Testis (tissue), 5 donors: ENCODE measurements at places on chromosomes 16 and 17. TPM values are rescaled to one million over a fixed set of nuclear protein-coding genes. Genes with fewer than 3 reads are reported as not detected.

DNA sequence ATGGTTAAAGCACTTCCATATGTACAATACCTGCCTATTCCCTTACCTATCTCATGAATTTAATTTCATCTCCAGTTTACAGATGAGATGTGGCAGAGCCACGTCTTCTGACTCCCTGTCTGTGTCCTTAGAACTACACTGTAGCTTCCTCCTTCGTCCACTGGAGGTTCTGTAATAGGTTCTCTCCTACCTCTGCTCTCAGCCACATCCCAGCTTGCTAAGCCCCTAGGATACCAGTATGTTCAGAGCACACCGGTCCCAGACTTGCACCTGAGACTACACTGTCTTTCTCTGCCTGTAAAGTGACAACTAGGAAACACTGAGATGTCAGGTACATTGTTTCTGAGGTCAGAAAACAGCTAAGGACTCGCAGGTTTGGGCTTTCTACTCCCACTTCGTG, 3.8 kb upstream of the RASL10B start:
- no peak for DNase-seq

DNA sequence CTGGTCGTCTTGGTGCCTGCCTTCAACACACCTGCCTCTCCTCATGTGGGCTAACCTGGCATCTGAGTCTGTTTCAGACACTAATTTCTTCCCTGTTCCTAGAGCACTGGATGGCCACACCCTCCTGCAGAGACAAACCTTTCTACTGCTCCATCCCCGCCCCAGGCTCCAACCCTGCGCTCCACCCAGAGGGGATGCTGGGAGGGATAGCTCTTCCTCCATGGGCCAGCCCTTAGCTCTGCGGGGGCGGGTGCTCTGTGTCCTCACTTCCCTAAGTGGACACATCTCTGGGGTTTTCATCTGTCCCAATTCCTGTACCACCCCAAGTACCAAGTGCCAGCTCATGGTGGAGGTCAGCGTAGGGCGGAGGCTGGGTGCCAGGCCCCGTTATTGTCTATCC, 11.0 kb upstream of the CRISPLD2 start:
- no peak for DNase-seq

DNA sequence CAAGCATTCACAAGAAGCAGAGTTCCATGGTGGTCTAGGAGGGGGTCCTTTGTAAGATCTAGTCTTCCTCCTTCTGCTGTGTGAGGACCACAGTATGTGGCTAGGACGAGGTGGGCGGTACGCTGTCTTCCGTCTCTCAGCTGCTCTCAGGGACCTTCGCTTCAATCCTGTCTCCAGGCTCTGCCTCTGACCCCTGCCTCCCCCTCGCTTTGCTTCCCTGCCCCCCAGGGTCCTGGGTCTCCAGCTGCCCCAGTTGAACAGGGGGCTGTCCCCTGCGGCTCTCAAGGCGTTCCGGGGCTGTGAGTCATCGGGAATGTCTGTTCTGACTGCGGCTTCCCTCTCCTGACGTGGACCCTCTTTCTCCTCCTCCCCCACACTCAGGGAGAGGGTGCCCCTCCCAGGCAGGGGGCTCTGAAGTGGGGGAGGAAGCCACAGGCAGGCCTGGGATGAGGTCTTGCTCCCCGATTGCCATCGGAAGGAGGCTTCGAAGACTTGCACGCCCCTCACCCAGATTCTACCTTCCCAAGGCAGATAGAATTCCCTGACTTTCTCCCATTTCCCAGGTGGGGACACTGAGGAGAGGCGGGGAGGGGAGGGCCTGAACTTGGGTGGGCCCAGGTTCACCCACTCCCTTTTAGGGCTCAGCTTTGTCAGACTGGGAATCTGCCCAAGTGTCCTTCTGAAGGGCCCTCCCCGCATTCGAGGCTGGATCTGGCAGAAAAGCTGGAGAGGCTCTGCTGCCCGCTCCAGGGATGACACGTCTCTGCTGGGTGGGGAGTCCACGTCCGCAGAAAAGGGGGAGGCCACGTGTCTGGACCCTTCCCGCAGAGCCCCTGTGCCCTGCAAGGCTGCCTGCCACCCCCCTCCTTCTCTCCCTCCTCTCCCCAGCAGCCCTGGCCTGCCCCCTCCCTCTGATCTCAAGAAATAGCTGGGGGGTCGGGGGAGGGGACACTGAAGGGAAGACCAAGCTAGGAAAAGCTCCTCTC, 9.1 kb upstream of the COL1A1 start:
- peak; percentile 67 for DNase-seq

DNA sequence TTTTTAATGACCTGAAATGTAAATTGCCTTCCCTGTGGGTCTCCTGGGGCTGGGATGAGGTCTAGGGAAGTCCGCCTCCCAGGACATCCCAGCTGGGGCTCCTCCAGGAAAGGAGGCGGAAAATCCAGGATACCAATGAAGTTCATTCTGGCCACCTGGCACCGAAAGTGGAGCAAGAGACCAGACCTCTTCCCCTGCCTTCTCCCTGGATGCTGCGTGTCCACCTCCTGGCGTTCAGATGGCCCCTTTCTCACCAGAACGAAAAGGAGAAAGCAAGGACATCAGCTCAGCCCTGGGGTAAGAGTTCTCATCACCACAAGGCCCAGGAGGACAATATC, 20.4 kb downstream of the RBFOX3 start:
- no peak for DNase-seq

- DNase-seq = no peak
These were observed 25.4 kb upstream of the ARHGAP23 start for GRCh38 chr17:38402897-38403296.

The MT1G gene
- total RNA-seq = 2.1 TPM

DNA sequence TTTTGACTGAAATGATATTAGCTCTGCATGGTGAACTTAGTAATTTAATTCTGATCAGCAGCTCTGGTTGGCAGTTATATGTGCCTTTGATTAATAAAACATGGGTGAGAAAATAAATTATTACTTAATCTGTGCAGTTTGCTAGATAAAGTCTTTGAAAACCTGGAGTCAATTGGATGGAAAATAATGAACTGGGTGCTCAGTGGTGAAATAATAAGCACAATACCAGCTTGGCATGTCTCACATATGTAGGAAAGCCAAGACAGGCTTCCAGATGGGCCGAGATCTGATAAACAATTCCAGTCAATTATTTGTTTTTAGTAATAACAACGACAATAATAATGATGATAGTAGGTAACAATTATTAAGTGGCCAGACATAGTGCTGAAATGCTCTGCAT, 326.7 kb downstream of the CDH13 start:
- no peak for DNase-seq

- no peak for DNase-seq
These were observed 98.0 kb downstream of the RAB11FIP4 start for GRCh38 chr17:31489295-31490018.

DNA sequence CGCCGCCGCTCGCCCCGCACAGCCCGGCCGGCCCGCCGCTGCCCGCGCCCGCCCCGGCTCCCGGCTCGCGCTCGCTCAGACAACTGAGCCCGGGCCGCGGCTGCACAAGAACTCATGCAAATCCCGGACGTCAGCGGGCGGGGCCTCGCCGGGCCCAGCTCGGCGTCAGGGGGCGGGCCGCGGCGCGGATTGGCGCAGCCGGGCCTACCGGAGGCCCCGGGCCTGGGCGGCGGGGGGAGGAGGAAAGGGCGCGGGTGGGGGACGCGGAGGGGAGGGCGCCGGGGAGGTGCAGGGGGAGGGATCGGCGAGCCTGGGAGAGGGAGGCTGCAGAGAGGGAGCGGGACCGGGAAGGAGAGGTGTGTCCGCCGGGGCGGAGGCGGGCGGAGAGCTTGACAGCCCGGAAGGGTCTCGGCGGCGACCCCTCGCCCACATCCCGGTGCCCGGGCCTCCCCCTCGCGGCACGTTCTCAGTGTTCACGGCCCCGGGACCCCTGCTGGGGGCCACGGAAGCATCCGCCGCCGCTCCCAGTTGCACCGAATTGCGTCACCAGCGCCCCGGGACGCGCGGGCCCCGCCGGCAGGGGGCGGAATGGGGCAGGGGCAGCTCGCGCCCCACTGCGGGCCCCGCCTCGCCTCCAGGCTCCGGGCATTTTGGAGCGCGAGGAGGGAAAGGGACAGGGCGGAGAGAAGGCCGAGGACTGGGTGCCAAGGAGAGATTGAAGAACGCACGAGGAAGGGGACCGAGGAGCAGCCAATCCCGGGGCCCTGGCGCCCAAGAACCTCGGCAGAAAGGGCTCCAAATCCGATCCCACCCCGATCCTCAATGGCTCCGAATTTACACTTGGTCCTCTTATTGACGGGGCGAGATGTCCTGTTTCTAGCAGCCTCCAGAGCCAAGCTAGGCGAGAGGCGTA, at the start of gene CBX4:
Gene CBX4 (minus strand): TSS at position 85 of the 913 bp plus-strand sequence. CDS start 189 bp downstream, outside the sequence.
- peak; percentile 97 for DNase-seq

DNA sequence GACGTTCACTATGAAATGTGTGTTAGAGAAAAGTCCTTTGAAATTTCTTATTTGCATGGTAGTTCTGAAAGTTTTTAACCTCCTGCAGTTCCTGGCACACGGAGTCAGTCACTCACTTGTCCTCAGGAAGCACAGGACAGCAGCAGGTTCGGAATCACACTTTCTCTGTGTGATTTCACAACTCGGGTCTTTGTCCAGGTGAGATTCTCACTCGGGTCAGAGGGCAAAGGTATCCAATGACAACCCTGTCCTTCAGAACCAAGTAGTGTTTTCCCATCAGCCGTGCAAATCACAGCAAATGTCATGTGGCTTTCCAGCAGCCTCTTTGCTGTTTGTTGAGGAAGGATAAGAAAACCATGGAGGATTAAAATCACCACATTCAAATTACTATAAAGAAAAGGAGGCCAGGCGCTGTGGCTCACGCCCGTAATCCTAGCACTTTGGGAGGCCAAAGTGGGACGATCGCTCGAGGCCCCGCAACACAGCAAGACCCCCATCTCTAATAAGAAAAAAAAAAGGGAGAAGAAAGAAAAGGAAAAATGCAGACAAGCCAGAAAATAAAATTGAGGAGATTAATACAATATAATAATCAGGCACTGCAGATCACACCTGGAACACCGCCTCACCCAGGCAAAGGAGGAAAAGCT, 22.0 kb downstream of the ADCY9 start:
- peak; percentile 16 for DNase-seq

The SPNS2 gene
- total RNA-seq = 6.7 TPM

The ASGR1 gene
- 19.1 TPM for total RNA-seq

DNA sequence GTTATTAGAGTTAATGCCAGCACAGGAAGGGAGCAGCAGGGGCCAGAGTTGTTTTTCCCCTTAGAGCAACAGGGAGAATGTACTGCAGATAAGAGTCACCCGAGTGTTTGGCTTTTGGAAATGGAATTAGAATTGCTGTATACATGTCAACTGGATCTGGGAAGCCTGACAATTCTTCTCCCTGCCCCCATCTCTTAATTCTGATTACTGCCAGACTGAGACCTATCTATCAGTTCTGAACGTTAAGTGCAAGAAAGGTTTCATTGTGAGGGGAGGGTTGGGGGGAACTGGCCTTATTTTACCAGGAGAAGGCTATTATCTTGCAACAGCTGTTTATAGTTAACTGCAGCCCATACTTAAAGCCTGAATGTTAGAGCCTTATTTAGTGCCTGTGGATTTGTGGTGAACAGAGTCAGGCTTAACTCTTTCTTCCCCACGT, 424.5 kb upstream of the CDH11 start:
- DNase-seq = no peak

DNA sequence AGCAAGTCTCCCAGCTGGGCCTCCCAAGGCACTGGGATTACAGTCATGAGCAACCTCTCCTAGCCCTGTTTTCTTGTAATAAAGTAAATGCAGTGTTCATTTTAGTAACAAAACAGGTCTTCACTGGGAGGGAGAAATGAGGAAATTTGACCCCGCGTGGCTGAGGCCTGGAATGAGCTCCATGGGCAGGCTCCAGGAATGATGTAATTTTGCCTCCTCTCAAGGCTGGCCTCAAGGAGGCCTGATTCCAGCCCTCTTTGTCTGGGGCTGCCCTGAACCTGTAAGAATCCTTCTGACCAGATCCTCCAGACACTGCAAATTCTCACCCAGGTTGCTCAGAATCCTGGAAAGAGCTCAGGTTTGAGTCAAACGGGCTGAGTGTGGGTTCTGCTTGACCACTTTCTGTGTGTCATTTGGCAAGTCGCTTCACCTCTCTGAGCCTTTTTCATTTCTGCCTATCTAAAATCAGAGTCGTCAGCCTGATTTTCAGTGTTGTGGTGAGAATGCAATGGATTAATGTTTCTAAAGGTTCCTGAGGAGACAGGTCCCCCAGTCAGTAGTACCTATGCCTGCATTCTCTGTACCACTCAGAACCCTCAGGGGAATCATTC, 57.1 kb downstream of the RAB11FIP4 start:
- no peak for DNase-seq

GRCh38 chr17:48023400-48024148, 14.0 kb downstream of the COPZ2 start:
- peak; percentile 85 for DNase-seq

The ACSM5 gene
- total RNA-seq = 5.3 TPM

GRCh38 chr17:78112518-78113471, 15.8 kb downstream of the TMC6 start:
- peak; percentile 77 for DNase-seq

DNA sequence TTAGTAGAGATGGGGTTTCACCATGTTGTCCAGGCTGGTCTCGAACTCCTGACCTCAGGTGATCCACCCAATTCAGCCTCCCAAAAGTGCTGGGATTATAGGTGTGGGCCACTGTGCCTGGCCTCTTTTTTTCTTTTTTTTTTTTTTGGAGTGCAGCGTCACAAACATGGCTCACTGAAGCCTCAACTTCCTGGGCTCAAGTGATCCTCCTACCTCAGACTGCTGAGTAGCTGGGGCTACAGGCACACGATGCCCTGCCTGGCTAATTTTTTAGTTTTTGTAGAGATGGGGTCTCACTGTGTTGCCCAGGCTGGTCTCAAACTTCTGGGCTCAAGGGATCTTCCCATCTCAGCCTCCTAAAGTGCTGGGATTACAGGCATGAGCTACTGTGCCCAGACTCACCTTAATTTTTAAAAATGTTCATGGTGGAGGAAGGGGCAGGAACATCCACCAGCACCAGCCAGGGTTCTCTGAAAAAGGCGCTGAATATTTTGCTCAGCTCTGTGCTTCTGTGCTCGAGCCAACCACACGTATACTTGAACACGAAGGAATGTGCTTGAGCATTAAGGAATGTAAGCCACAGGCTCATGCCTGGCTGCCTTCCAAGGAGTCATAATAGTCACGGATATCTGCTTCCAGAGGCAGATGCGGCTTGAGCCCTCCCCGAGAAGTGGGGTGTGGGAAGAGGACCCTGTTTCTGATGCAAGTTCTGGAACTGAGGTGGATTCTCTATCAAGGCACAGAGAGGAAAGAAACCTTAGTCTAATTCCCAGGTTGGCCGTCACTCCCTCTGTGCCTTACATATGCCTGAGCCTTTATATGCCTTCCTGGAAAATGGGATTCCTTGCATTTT, 65.5 kb upstream of the CREBBP start:
- DNase-seq = peak; percentile 68

The CRISPLD2 gene
- 59.6 TPM for total RNA-seq

The KRTAP16-1 gene
- total RNA-seq = not detected

GRCh38 chr17:44334727-44335126, 10.1 kb upstream of the SLC25A39 start:
- DNase-seq = no peak

DNA sequence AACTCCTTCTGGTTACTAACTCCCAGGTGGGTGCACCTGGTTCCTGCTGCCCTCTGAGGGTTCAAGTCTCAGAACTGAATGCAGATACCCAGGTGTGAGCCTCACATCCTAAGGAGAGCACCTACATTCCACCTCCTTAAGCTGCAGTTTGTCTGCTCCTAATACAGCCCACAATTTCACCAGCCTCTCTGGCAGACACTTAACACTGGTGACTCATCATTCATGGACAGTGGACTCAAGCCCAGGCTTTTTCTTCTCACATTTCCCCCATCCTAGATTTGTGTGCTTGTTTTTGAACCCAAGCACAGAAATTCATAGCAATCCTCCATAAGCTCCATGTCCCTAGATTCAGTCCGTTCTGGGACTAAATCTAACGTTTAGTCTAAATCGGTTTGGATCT, 7.0 kb upstream of the MAF start:
- no peak for DNase-seq

The CD300H gene
- total RNA-seq = not detected

- peak; percentile 23 for DNase-seq
These were observed 26.7 kb downstream of the WNT9B start for GRCh38 chr17:46878055-46878454.
